OCI-M1 (cell line): ENCODE measurements at places on chromosomes 2 and 18.

DNA sequence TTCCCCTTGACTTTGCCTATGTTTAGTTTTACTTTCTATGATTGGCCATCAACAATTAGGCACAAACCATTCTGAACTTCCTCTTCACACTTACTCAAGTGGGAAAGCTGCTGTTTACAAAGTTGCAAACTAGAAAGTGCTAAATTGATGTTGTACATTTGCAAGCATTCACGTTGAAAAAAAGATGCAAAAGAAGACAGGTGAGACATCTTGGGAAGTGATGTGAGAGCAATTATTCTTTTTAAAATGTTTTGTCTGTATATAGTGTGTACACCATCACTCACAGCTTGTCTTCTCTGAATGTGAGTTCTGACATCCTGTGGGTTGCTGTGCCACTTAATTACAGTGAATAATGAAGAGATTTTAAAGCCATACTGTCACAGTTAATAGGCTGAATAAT is 874.1 kb upstream of the LRATD1 start:
- peak; percentile 29 for DNase-seq

DNA sequence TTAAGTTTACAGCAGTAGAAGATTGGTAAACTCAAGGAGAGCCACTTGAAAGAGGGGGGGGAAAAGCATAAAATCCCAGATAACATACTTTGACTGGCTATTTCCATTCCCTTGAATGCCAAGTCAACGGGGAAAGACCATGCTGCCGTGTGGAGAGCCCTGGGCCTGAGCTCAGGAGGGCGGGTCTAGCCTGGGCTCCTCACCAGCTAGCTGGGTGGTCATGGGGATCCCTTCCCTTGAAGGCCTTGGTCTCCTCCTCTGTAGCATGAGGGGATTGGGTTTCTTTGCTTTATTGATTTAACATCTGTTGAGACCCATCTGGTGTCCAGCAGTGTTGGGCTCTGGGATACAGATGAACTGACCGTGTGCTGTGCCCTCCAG is 35.0 kb downstream of the TEX51 start:
- no peak for DNase-seq

- no peak for DNase-seq
Observed at GRCh38 chr2:85938456-85938855, 49.7 kb upstream of the ST3GAL5 start.

DNA sequence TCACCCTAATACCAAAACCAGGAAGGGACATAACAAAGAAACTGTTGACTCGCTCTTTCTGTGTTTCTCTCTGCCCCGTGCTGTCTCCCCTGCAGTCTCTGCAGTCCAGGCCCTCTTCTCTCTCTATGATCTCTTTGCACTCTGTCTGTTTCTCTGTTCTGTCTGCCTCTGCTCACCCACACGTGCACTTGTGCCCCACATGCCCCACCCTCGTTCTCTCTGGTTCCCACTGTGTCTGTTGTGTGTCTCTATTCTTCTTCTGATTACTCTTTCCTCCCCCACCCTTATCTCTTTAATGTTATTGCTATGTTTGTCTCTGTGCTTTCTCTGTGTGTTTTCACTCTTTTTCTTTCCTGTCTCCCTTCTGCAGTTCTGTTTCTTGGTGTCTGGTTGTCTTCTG is 54.0 kb downstream of the NAT8 start:
- peak; percentile 21 for DNase-seq

- DNase-seq, result no peak
Observed at GRCh38 chr2:221874444-221874843, 302.3 kb upstream of the EPHA4 start.

DNA sequence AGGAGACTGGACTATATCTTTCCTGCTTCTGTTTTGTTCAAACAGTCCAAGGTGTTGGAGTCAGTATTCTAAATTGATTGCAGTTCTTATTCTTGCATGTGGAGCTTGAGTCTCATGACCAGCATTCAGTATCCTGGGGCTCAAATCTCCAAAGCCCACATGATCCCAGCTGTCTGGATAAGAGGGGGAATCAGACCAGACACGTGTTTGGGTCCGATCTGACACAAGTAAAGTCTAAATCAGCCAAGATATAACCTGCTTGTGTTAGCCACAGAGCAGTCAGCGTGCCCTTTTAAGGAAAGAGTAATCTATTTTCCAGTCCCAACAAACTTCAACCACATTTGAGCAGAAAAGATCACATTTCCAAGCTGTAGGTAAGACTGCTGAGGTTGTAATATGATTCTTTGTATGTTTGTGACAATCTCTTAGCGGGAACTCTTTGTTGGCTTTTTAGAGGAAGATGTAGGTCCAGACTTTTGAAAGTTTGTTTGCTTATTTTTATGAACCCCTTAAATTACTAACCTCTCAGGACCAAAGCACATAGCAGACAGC is 334.6 kb downstream of the SLC4A3 start:
- no peak for DNase-seq

GRCh38 chr2:103004426-103004942 is 242.7 kb downstream of the TMEM182 start:
- DNase-seq, result no peak

GRCh38 chr2:235908826-235909225 is 259.4 kb downstream of the GBX2 start:
- peak; percentile 16 for DNase-seq

DNA sequence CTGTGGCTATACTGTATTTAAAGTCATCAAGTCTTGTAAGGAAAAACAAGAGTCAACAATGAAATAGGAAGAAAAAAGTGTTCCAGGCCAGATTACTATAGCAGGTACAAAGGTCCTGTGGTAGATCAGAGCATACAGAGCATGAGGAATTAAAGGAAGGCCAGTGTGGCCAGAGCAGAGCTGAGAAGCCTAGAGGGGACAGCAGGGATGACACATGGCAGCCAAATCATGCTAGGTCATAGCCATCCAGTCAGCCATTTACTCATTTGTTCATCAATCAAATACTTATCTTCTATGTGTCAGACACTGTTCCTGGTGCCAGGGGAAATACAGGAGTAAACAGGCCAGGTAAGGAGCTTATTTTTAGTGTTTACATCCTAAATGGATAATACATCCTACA is 24.3 kb downstream of the ADD2 start:
- DNase-seq, result no peak

- DNase-seq, result no peak
Observed at GRCh38 chr18:39918847-39919246, 2036.2 kb upstream of the PIK3C3 start.

GRCh38 chr18:61935362-61935761 is 42.6 kb upstream of the RNF152 start:
- DNase-seq, result peak; percentile 58
